GM23248 (cell line): ENCODE measurements at places on chromosomes 4 and X. TPM values are rescaled to one million over a fixed set of nuclear protein-coding genes. Genes with fewer than 3 reads are reported as not detected.
A peak's percentile ranks its signal among the peaks of the same experiment; 100 is the strongest.

MAGEB10 gene
- not detected in 2 replicates for total RNA-seq

GRCh38 chrX:21745756-21746155 lies 12.2 kb downstream of the SMPX start:
- peak; percentile 49 for DNase-seq

GRCh38 chrX:40853004-40853815 lies 117.9 kb upstream of the MED14 start:
- no peak for DNase-seq

- no peak for DNase-seq
These were observed 486.7 kb upstream of the MAGEB2 start for GRCh38 chrX:29728639-29729038.

DNA sequence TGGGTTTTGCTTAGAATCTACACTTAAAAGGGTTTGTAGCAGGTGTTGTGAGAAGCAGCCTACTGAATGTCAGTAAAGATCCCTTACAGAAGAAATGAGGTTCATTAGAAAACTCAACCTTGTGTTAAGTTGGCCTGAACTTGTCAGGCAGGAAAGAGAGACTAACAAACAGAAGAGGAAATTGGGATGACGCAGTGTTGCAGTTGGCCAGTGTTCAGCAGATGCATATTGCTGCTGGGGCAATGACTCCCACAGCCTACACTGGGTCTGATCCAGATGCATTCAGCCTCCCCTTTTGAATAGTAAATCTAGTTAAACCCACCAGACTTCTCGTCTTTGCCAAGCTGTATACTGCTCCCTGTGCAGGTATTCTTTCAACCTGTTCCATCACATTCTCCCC lies 409.4 kb downstream of the UBE2NL start:
- DNase-seq, result no peak

GRCh38 chr4:2500547-2500946 lies 31.6 kb downstream of the RNF4 start:
- DNase-seq, result peak; percentile 35

RGN gene
- total RNA-seq, result 1.6 and 6.2 TPM in 2 replicates

GRCh38 chr4:7802093-7802726 lies 137.5 kb downstream of the AFAP1 start:
- peak; percentile 91 for DNase-seq

DNA sequence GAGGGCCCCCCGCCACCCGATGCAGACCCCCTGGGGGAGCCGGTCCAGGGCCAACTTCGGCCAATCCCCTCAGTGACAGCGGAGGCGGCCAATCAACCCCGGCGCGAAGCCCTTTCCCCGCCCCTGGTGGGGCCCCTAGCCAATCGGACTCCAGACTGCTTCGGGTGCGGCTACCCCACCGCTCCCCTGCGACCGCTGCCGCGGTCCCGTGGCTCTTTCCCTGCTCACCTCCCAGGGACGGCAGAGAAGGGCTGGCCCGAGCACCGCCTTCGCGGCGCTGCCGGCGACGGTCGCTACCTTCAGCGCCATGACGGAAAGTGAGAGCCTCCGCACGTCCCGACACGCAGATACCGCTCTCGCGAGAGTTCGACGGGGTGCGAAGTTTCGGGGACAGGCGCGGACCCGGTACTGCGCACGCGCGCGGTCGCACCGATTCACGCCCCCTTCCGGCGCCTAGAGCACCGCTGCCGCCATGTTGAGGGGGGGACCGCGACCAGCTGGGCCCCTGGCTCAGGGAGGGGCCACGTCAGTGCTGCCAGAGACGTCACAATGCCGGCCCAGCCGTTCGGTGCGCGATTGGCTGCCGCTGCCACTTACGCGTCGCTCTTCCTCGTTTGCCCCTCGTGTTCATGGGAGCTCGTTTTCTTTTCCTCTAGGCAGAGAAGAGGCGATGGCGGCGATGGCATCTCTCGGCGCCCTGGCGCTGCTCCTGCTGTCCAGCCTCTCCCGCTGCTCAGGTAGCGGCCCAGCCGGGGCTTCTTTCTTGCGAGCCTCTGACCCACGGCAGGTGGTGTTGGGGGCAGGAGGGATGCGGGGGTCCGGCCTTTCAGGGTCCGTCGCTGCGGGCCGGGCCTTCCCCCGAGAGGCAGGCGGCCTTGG lies at the start of the genes IDH3G and SSR4:
TSS of gene IDH3G (minus strand) at position 358 of the 879 bp plus-strand sequence. CDS start at position 309, 49 bp downstream.
TSS of gene SSR4 (plus strand) at position 651 of the 879 bp plus-strand sequence. CDS start at position 671, 20 bp downstream.
- DNase-seq, result peak; percentile 95

DNA sequence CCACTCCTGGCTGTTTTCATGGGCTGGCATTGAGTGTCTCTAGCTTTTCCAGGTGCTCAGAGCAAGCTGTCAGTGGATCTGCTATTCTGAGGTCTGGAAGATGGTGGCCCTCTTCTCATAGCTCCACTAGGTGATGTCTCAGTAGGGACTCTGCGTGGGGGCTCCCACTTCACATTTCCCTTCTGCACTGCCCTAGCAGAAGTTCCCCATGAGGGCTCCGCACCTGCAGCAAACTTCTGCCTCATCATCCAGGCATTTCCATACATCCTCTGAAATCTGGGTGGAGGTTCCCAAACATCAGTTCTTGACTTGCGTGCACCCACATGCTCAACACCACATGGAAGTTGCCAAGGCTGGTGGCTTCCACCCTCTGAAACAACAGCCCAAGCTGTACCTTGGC lies 13.8 kb downstream of the GLRA3 start:
- DNase-seq, result no peak

- DNase-seq, result peak; percentile 51
These were observed 33.2 kb upstream of the MID1IP1 start for GRCh38 chrX:38768079-38768478.
